ENCODE measurements at places on chromosomes 4 and X.

DNA sequence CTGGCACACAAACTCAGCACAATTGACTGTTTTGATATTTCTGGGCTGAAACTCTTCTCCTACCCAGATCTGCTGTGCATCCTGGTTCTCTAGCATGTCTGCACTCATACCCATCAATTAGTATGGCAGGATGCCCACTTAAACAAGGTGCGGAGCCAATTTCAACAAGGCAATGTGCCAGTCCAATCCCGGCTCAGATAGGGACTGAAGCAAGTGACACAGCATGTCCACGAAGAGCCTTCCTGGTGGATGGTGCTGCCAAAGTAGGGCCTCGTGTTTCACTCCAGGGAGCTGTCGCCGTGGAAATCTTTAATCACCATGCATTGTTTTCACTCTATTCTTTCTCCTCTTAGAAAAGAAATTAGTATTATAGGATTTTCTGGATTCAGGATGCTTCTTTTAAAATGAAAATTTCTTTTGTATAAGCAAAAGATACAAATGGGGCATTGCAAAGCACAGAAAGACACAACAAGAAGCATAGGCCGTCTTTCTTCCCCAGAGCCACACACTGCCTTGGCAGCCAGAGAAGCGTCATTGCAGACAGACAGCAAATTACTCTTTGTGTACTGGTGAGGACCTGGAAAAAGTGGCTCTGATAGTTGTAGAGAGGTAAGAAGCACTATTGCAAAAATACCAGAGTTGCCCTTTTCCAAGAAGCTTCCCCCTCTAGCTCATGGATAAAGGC is 40.6 kb upstream of the LSM6 start:
- DNase-seq: no peak

DNA sequence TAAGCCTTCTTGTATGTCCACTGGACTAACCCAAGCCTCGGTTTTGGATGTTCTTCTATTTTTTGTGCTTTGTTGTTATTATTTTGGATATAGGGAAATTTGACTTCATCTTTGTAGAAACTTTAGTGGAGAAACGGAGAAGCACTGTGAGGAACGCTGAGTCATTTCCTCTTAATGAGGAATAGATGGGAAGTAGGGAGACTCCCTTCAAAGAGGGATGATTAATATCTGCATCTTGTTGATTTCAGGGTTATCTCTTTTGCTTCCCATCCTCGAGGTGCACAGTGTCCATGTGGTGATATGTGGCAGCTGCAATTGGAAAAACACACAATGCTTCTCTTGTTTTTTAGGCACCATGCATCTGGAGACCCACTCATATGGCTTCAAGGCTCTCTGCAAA is 1147.9 kb downstream of the NLGN4X start:
- no peak for DNase-seq

DNA sequence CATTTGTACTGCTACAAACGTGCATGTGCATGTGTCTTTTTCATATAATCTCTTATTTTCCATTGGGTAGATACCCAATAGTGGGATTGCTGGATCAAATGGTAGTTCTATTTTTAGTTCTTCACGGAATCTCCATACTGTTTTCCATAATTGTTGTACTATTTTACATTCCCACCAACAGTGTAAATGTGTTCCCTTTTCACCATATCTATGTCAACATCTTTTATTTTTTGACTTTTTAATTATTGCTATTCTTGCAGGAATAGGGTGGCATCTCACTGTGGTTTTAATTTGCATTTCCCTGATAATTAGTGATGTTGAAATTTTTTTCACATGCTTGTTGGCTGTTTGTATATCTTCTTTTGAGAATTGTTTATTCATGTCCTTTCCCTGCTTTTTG is 59.3 kb upstream of the PACRGL start:
- no peak for DNase-seq

DNA sequence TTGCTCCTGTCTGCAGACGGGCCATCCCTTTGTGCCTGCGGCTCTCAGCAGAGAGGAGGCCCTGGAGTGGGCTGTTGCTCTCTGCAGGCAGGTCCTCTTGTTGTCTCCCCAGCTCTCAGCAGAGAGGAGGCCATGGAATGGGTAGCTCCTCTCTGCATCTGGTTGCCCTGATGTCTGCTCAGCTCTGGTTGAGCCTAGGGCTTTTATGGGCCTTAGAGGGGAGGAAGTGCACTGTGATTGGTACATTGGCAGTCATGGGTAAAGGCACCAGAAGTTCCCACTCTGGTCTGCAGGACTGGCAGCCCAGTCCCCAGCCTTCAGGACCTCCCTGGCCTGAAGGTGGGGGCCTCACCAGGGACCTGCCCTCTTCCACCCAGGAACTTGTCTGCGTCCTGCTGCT is 21.5 kb downstream of the SPON2 start:
- no peak for DNase-seq

DNA sequence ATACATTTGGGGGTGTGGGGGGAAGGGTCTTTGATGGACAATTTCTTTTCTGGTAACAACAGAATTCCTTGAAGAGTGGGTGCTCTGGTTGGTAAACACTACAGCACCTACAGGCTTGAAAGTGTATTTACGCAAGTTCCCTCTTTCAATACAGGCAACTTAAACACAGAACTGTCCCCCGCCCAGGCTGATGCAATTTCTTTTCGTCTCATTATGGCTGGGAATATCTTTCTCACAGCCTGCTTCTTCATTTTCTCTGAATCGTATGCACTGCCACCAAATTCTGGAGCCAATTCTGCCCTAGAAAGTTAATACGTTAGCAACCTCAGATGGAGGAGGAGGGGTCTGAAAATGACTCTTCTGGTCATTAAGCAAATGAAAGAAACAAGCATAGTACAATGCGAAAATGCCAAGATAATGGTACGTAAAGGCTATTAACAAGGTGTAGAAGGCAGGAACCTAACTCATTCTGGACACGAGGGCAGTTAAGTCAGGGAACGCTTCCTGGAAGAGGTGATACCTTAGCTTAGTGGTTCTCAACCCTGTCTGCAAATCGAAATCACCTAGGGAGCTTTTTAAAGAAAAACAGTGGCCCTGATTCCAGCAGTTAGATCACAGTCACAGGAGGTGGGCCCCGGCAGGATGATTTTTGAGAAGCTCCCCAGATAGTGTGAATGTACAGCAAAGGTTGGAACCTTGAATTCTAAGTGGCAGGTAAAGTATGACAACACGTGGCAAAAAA is 1.0 kb downstream of the AGA start:
- no peak for DNase-seq

GRCh38 chr4:103008875-103009729 is 10.4 kb downstream of the SLC9B1 start:
- DNase-seq: peak; percentile 74

DNA sequence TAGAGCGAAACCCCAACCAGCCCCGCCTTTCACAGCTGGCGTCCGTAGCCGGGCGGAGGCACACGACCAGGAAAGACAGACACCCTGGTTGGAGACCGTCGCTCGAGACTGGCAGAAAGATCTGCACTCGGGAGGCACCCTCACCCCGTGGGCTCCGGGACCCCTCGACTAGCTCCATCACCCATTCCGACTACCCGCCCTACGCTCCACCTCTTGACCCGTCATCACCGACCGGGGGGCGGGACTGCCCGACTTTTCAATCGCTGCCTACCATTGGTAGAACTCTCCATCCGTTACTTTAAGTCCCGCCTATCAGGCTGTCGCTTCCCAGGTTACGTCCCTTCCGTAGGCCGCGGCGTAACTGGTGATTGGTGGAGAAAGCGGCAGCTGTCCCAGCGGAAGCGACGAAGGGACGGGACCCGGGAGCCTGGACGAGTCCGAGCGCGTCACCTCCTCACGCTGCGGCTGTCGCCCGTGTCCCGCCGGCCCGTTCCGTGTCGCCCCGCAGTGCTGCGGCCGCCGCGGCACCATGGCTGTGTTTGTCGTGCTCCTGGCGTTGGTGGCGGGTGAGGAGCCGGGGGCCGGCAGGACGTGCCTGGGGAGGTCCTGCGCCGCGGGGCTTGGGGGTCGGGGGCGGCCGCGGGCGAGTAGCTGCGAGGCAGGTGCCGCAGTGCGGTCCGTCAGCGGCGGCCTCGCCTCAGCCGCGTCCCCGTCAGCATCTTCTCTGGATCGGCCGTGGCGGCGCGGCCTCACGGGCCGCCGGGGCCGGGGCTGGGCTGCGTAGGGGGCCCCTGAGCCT is at the start of gene ATP6AP2:
Gene ATP6AP2 (plus strand): TSS at position 434 of the 799 bp plus-strand sequence. CDS start 96 bp downstream, at position 530.
- peak; percentile 88 for DNase-seq

- DNase-seq: no peak
Observed at GRCh38 chrX:24448762-24449250, 16.3 kb upstream of the PDK3 start.

GRCh38 chr4:125940426-125940825 is 625.7 kb downstream of the FAT4 start:
- no peak for DNase-seq

- DNase-seq: no peak
Observed at GRCh38 chr4:168867128-168867527, 142.9 kb downstream of the CBR4 start.

DNA sequence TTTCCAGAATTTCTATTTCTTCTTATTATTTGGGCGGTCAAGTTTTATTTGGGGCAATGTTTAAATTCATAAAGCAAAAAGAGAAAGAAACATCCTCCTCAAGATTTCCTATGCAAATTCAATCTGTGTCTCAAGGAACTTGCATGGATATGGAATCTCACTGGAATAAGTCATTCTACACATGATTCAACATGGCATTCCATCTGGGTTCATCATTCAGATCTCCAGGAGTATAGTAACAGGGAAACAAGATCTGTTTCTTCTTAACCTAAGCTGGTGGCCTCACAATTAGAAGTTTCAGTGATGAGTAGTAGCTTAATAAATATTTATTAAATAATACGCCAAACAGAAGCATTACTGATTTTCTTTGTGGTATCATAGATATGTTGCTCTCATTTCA is 19.8 kb downstream of the KLHL34 start:
- peak; percentile 82 for DNase-seq

- DNase-seq: no peak
Observed at GRCh38 chr4:19592391-19592790, 659.3 kb upstream of the SLIT2 start.

Measured in amniotic epithelial cell (primary cell).